ENCODE measurements at places on chromosomes 1 and 21.

DNA sequence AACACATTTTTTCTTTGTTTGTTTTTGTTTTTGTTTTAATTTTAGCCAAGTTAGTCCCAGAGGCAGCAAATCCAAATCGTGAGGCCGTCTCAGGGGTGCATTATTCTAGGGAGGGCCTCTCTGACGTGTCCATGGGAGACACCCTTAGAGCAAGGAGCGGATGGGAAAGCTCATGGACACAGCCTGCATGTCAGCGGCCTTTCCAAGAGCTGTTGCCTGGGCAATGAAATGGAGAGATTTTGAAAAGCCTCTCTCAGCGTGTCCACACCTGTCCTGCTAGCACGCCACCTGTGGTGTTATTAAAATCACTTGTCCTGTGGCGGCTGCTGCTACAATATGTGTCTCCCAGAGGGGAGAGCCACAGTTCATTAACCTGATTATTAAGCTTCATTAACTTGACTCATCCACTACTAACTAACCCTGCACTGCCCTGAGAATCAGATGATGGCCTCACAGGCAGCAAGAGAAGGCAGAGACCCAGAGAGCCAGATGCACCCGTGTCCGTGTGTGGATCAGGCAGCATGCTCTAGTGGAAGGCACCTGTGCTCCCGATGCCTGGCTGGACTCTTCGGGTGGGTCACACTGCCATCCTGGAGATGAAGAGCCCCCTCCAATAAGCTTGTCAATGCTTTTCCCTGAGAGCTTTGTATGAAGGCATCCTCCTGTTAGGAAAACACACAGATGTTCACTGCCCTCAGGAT, 133.3 kb downstream of the PGBD5 start:
- DNase-seq, result no peak

DNA sequence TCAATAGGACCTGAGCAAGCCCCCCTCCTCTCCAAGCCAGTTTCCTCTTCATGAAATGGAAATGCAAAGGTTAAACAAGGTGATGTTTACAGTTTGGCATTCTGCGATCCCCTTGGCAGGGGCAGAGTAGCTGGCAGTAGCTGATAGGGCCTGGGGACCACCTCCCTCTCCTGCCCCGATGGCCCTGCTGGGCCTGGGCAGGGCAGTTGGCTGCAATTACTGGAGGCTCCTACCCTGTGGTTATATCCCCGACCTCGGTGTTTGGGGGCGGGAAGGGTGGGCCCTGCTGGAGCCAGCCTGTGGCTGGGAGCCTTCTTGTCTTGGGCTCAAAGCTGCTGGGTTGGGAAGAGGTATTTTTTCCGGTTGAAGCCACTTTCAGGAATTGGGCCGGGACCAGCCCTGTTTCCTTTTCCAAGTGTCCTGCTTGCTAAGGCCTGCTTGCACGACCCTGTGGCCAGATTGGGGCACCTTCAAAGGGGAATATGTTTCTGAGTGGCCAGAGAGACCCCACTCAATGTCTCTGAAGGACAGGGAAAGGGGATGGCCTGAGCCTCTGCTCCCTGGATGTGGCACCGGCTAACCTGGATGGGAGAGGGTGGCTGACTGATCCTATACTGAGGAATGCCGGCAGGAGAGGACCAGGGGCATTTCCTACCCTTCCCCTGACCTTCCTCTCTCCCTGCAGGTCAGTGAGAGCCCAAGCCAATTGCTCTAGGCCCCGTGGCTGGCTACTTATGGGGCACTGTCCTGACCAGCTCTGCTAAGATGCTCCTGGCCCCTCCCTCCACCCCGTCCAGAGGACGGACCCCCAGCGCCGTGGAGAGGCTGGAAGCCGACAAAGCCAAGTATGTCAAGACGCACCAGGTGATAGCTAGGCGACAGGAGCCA, 1.9 kb downstream of the FAM110D start:
- no peak for DNase-seq

DNA sequence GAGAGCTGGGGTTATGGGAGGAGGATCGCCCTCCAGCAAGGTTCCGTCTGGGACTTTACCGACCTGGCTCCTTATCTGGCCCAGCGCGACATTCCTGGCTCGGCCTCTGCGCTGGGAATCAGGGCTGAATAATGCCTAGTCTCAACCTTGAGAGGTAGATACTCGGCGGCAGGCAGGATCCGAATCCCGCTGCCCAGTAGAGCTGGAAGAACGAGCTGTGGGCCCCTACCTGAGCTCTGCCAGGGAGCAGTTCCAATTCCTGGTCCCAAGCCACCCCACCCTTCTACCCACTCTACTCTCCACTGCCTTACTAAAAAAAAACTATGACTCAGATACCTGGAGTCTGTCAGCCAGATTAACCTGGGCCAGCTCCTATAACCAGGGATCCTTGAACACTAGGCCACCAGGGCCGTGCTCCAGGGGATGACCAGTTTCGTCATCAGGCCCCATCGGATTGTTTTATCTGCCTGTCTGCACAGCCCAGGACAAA, 53.6 kb downstream of the RHBG start:
- no peak for DNase-seq

DNA sequence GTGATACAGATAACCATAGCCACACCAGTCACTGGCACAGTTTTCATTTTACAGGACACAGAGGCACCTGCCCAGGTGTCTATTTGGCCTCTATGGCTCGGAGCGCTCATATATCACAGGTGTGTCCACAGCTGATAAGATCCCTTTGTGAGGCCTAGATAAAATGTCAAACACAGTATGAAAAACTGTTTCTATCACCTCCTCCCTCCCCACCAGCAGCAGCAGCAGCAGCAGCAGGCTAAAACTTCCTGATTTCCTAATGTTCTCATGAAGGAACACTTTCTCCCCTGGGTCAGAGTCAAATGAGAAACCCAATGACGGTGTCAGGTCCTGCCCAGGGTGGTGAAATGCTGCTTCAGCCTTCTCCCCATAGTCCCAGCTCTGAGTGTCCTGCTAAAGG, 24.4 kb downstream of the ELAPOR1 start:
- no peak for DNase-seq

DNA sequence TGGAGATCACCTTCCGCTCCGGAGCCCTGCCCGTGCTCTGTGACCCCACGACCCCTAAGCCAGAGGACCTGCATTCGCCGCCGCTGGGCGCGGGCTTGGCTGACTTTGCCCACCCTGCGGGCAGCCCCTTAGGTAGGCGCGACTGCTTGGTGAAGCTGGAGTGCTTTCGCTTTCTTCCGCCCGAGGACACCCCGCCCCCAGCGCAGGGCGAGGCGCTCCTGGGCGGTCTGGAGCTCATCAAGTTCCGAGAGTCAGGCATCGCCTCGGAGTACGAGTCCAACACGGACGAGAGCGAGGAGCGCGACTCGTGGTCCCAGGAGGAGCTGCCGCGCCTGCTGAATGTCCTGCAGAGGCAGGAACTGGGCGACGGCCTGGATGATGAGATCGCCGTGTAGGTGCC, 9.6 kb downstream of the SPATA46 start:
- DNase-seq, result no peak

GRCh38 chr1:145972580-145972979, 8.1 kb downstream of the POLR3GL start:
- DNase-seq, result no peak

DNA sequence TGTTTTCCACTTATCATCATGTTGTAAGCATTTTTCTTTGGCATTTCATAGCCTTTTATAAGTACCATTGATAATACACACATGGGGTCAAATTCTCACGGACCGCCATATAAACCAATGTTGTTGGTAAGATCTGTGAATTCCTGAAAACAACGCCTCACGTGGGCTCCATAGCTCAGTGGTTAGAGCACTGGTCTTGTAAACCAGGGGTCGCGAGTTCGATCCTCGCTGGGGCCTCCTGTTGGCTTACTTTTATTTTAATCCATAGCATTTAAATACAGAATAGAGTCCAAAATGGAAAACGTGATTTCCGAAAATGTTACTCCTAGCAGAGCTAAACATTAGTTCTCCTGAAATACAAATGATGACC, 83.1 kb downstream of the HHIPL2 start:
- DNase-seq, result peak; percentile 35

DNA sequence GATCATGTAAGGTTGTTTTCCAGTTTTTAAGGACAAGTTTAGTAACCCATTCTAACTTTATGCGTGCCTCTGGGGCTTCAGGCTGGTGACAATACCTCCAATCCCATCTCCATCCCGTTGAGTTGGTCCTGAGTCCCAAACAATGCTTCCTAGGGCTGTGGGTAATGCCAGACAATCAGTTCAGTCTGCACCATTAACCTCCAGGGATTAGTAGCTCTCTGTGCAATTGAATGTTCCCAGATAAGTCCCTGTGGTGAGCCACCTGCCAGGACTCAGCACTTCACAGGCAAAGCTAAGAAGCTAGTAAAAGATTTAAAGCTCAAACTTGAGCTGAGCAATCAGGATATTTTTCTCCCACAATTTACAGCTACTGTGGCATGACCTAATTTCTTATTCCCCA, 462.2 kb upstream of the PTBP2 start:
- no peak for DNase-seq

GRCh38 chr21:41459884-41460534, 34.0 kb downstream of the MX1 start:
- no peak for DNase-seq

DNA sequence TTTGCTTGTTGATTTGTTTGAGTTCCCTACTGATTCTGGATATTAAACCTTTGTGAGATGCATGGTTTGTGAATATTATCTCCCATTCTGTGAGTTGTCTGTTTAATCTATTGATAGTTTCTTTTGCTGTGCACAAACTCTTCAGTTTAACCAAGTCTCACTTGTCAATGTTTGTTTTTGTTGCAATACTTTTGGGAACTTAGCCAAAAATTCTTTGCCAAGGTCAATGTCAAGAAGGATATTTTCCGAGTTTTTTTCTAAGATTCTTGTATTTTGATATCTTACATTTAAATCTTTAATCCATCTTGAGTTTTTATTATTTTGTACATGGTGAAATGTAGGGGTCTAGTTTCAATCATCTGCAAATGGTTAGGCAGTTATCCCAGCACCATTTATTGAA, 1230.7 kb upstream of the NCAM2 start:
- no peak for DNase-seq

DNA sequence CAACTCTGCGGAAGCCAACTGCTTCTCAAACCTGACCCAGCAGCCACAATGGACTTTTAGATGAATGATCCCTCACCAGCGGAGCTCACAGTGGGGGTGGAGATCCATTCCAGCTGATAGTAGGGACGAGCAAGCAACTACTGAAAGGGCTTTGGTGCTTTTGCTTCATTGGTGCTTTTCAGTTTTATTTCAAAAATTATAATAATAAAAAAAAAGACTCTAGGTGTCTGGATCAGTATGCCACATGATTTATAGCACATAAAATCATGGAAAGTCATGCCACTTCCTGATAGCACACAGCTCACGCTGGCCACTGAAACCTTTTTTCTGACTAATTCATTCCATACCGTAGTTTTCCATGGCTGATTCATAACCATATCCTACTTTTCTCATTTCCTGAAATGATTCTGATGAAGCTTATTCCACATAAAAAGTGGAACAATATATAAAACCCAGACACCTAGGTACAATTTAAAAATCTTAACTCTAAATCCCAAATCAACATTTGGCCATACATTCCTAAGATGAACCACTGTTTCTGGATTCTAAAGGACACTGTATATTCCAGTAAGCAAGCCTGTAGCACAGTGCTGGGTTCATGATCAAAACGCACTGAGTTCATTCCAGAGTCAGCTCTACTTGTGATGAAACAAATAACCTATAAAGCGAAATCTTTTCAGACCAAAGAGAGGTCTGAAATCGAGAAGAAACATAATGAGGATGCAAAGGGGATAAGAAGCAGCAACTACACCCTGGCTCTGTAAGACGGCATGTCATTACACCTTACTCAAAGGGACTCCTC, 41.3 kb upstream of the KCNE1 start:
- DNase-seq, result no peak

DNA sequence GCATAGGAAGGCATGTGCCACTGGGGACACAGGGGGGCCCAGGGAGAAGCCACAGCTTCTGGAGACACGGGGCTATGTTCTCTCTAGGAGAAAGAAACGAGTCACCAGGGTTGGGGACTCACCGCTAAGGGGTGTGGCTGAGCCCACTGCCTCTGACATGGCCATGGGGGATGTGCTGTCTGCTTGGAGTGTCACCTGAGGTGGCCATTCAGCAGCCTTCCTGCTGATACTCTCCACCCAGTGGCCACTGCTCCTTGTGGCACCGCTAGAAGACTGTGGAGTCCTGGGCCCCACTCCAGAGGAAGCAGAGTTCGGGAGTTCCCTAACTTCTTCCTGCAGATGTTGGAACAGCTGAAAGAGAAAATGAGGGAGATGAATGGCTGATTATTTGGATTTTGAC, 91.2 kb upstream of the SLC45A1 start:
- no peak for DNase-seq

GRCh38 chr1:115828101-115829022, 12.6 kb downstream of the NHLH2 start:
- no peak for DNase-seq

DNA sequence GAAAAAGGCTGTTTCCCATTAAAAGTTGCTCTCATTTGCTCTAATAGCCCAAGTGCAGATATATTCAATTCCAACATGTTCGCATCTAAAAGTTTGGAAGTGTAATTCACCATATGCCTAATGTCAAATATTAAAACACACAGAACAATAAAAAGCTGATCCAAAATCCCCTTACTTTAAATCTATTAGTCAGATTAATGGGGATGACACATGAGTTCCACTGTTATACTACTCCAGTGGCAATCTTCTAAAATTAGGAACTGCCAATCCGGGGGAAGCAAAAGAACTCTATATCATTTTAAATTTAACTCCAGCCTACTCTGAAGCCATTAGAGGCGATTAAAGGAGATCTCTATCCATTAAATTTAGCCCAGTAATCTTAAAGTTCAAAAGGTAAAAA, 317.1 kb downstream of the NTNG1 start:
- DNase-seq, result no peak

DNA sequence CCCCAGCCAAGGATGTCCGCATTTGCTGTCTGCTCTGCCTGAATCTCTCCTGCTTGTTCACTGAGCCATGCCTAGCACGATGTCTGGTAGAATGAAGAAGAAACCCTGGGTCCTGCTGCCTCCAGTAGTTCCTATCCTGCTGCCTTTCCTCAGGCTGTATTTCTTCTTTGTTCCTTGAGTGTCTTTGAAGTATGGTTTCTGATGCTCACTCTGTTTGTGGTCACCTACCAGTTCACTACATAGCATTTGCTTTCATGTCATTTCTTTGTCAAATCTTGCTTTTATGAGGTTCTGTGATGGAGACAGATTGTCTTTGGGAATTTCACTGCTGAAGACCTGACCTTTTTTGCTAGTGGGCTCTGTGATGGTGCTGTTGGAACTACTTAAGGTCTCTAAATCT, 5.9 kb downstream of the UCK2 start:
- DNase-seq, result no peak

GRCh38 chr1:212132025-212132424, 96.5 kb downstream of the DTL start:
- no peak for DNase-seq
